ENCODE measurements at places on chromosomes 6 and 20.

DNA sequence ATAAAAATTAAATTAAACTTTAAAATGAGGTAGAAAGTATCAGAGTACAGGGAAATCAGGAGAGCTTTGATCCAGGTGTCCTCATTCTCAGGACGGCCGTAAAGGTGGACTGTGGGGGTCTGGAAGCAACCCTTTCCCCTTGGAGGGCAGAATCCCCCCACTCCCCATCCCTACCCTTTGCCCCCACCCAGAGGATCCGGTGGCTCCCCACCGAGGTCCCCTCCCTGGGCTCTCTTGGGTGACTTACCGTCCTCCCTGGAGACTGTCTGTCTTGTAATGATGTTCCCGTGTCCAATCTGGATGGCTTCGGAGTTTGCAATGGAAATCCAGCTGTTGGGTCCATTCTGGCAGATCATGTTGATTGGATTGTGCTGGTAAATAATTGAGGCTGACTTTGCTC lies 7.3 kb downstream of the ZBP1 start:
- DNase-seq: no peak

DNA sequence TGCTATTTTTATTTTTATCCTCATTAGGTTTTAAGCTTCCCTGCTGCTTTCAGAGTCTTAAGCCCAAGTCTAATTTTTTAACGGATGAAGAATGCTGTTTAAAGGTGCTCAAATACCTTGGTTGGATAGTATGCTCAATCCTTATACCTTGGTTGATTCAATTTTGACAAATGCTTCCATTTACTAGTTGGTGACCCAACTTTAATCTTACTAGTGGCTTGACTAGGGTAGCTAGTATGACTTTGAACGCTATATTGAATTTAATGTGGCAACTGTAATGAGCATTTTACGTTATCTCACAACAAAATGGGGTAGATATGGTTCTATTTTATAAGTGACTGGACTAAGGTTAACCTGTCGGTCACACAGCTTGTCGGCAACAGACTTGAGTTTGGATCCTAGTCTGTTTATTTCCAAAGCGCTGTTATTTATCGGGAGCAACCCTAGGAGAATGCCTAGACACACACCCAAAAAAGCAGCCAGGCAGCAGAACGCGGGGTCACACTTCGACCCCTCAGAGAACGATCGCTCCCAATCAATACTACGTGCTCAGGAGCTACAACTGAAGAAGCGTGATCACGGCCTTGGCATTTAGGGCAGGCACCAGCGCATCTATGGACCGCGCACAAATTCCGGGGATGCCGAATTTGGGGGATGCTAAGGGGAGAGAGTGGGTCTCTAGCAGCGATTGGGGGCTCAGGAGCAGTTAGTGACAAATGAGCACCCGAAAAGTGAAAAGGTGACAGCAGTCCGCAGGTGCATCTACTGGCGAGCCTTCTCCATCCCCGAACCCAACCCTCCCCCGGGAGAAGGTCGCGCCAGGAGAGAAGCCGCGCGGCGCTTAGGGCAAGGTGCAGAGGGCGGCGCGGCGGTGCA lies 586 bp upstream of the ALDH5A1 start:
- DNase-seq: no peak

- DNase-seq: no peak
Observed at GRCh38 chr6:102732898-102733297, 1339.4 kb downstream of the GRIK2 start.

DNA sequence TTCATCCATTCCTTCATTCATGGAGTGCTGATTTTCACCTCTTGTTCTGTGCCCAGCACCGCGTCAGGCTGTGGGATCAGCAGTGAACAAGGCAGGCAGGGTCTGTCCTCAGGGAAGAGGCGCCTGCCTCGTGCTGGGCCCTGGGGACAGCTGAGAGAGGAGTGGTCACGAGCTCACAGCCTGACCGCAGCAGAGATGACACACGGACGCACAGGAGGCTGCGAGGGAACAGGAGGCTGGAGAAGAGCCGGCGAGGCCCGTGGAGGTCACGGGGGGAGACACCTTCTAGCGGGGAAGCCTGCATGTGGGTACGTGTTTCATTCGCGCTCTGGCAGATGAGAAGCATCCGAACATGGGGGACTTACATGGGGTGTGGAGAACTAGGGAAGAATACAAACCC lies 27.5 kb downstream of the PXDC1 start:
- no peak for DNase-seq

GRCh38 chr20:35490736-35491181 lies 35.4 kb downstream of the CEP250 start:
- peak; percentile 29 for DNase-seq

GRCh38 chr6:87697581-87698546 lies 4.2 kb downstream of the AKIRIN2 start:
- DNase-seq: no peak

GRCh38 chr20:49039854-49040253 lies 6.3 kb upstream of the CSE1L start:
- DNase-seq: no peak

- no peak for DNase-seq
Observed at GRCh38 chr6:40888456-40888990, 150.5 kb downstream of the UNC5CL start.

- DNase-seq: no peak
Observed at GRCh38 chr6:156953127-156953478, 175.9 kb downstream of the ARID1B start.

DNA sequence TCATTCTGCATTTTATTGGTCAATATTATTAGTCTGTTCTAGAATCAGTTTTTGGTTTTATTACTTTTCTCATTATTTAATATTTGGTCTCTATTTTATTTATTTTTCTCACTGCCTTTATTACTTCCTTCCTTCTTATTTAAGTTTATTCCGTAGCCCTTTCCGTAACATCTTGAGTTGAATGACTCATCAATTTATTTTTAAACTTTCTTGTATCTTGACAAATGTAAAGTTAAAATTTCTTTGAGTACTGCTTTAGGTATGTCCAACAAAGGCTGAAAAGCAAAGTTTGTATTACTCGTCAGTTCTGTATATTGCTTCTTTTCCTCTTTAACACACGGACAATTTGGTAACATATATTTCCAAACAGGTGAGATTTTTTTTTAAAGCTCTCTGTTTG lies 192.0 kb downstream of the CD109 start:
- no peak for DNase-seq

GRCh38 chr6:150018846-150019580 lies 6.3 kb downstream of the RAET1L start:
- DNase-seq: no peak

- no peak for DNase-seq
Observed at GRCh38 chr6:162211777-162212176, 515.8 kb downstream of the PRKN start.

DNA sequence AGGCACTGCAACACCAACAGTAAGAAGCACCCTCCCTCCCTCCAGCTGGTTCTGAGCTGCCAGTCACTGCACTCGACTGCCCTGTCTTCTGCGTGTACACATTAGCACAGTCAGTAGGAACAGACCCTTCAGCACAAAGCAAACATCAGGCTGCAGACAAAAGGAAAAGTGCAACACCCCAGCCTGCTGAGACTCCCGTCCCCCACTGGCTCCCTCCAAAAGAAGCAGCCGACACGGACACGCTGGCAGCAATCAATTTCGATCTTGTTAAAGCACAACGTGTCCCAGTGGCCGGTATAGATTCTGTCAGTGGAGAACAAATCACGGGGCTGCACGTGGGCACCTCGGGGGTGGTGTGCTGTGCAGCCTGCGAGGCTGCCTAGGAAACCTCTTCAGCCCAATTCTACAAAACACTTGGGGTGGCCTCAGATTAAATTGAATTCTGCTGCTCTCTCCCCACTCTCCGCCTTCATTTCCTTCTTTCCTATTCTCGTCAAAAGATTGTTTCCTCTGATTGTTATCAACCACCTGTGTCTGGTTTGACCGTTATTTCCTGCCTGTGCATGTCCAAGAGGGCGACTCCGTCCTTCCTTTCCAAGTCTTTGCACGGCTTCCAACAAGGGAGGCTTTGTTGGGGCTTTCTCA lies 38.7 kb downstream of the TRAF3IP2 start:
- no peak for DNase-seq

- peak; percentile 33 for DNase-seq
Observed at GRCh38 chr20:38843346-38843745, 37.8 kb downstream of the PPP1R16B start.

DNA sequence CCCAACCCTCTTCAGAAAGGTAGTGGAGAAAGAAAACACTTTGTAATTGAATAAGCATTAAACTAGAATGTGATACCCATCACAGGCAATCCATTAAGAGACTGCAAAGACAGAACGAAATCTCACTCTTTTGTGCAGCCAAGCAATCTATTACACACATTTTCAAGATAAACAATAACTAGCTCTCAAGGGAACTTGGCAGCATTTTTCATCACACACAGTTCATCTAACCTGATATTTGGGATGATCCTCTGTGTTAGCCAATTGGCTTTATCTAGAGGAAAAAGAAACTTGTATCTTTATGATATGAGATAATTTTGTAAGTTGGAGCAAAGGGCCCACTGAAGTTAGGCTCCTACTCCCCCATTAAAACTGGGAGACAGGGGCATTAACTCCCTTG lies 1.5 kb upstream of the GZF1 start:
- no peak for DNase-seq
